ENCODE measurements at places on chromosomes 11 and 22.

GRCh38 chr11:128914216-128915148 is 23.3 kb downstream of the KCNJ5 start:
- no peak for DNase-seq

GRCh38 chr11:60985991-60986915 is 14.8 kb downstream of the CD6 start:
- peak; percentile 73 for DNase-seq

- DNase-seq = no peak
Measured at GRCh38 chr11:134469627-134470026, 57.6 kb upstream of the B3GAT1 start.

DNA sequence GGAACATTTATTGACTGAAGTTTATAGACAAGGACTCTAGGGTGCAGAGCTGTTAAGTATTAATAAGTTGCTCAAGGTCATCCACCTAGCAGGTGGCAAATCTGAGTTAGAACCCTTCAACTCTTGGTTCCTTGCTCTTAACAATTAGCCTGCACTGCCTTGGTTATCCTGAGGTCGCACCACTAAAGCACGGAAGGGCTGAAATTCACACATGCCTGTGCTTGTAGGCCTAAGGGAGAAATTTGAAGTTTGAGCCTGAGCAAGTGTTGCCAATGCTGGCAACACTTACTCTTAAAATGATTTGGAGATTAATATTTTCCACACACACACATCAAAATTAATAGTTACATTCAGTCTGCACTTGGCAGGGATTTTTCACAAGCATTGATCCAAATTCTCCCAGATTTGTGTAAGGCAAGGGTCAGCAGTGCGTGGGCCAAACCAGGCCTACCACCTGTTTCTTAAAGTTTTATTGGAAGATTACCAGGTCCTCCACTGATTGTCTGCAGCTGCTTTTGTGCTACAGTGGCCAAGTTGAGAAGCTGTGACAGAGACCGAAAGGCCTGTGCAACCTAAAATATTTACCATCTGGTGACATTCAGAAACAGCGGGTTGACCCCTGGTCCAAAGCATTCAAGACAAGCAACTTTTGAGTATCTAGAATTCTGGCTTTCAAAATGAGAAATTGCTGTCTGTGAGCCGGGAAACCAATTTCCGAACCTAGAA is 16.3 kb downstream of the APOL5 start:
- no peak for DNase-seq

- DNase-seq = no peak
Measured at GRCh38 chr11:20058749-20059458, 101.4 kb downstream of the DBX1 start.

GRCh38 chr11:19398772-19399527 is 158.2 kb upstream of the E2F8 start:
- no peak for DNase-seq

GRCh38 chr11:67470337-67471002 is 1.4 kb upstream of the TMEM134 start:
- DNase-seq = no peak

Measured in stimulated activated CD8-positive, alpha-beta memory T cell treated with anti-CD3 and anti-CD28 coated beads, Interleukin-12 subunit alpha, Interleukin-12 subunit beta, amount 100 ng/mL, for 4 hours (primary cell).